ENCODE measurements at places on chromosomes 2 and 18.

DNA sequence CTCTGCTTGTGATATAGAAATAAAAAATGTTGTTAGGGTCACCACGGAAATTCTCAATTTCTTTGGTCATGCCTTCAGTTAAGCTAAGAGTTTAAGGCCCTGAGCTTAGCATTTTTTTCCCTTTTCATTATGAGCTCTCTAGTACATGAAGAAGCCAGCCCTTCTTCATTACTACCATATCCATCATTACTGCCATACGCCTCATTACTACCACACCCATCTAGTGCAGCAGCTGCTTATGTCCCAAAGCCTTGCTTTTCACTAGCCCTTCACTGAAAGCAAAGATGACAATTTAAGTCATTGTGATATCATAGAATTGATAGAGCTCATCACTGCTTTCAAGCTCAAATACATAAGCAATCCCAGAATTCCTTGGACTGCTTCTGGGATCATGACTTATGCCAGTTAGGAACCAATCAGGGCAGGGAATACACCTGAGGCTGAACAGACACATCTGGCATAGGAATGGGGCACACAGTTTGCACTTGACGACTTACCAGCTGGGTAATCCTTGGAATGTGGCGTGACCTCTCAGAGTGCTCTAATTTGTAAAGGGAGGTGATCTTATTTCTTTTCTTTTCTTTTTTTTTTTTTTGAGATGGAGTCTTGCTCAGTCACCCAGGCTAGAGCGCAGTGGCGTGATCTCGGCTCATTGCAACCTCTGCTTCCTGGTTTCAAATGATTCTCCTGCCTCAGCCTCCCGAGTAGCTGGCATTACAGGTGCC is 40.3 kb downstream of the SOWAHC start:
- no peak for DNase-seq

DNA sequence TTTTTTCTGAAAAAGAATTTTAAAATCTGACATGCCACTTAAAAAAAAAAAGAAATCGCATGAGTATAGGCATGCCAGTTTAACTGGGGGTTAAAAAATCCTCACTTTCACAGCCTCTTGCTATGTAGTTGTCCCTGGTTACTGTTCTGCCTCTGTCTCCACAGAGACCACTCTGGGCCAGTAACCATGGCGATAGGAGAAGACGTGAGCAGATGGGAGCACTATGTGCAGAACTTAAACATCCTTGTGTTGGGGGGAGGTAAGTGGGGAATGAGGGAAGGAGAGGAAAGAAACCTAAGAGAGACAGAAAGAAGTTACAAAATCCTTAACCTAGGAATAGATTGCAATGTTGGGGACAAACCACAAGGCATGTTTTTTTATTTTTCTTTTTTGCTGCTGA is 75.9 kb upstream of the CYRIA start:
- no peak for DNase-seq

DNA sequence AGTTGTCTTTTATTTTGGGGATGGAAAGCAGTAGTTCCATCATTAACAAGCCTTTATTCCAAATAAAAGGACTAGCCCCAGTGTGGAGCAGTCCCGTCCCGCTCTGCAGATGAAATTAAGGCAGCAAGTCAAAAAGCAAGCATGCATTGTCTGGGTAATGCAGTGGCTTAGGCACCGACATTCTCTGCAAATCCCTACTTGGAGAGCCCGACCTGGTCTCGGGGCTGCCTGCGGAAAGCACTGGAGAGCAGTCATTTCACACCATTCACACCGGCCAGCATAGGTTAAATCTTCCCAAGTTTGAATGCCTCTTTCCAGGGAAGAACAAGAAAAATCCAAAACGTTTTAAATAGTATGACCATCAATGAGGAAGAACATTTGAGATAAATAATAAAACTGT is 24.4 kb upstream of the RAB12 start:
- DNase-seq, result no peak

DNA sequence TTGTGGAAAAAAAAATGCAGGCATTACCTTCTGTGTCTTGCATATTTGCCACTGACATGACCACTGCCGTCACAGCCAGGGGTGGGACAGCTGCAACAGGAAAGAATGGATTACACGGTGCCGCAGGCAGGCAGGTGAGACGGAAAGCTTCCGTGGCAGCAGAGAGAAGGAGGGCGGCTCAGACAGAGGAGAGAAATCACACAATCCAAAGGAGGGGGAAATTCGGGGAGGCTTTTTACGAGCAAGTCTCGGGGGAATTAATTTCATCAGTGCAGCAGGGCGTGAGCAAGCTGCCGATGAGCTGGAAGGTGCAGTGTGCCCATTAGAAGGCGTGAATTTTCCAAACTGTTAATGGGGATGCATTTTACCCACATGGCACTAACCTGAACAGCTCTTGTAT is 234.8 kb upstream of the PXDN start:
- no peak for DNase-seq

- no peak for DNase-seq
Measured at GRCh38 chr2:48900321-48901014, 144.9 kb upstream of the LHCGR start.

DNA sequence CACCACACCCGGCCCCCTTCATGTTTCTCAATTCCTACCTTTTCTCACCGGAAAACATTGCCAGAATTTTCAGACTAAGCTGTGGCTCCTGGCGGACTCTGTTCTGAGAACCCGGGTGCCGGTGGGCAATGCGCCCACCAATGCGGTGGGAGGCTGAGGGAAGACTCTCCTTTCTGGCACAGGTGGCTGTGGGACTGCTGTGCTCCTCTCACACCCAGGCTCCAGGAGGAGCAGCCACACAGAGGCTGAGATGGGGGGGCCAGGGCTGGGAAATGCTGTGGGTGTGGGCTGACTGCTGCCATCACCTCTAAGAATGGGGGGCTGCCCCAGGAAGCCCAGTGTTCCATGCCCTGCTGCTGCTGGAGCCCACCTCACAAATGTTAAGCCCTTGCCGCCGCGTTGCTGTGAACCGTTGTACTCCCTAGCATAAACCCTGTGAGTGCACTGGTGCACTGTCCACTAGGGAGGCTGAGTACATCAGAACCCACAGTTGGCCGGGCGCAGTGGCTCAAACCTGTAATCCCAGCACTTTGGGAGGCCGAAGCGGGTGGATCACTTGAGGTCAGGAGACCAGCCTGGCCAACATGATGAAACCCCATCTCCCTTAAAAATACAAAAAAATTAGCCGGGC is 152.6 kb downstream of the LDLRAD4 start:
- no peak for DNase-seq

DNA sequence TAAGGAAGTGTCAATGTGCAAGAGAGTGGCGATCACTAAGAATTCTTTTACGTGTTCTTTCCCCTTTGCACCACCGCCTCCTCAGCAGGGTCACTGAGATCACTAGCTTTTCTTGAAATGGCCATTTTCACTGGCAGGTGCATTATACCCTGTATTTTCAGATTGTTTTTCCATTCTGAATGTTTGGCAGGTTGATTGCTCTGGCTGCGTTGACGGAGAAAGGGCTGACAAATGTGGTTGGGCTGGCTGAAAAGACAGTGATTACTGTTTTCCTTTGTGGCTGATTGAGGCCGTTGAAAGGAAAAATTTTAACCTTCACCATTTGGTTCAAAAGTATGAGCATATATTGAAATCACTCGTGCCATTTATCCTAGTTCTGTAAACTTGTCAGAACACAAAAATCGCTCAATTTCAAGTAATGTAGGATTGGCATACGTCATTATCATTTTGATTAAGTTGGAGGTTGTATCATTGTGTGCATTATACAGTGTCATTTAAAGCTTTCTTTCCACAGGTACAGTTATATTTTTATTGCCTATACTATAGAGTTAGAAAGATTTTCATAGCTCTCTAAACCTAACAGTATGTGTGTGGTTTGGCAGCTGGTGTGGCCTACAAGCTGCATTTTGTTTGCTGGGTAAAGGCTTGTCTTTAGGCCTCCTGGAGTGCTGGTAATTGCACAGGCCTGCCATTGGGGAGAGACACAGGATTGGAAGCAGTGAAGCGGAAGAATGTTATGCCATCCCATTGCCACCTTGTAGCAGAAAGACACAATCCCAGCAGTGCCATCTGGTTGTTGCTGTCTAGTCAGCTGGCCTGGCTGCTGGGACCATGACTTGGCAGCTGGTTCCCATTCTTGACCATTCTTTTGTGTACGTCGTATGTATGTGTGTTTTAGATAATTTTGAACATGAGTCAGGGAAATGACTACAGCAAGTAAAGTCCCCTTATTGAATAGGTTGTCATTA is 36.7 kb downstream of the DYNC1I2 start:
- no peak for DNase-seq

- no peak for DNase-seq
Measured at GRCh38 chr2:158577141-158577540, 120.4 kb downstream of the PKP4 start.

DNA sequence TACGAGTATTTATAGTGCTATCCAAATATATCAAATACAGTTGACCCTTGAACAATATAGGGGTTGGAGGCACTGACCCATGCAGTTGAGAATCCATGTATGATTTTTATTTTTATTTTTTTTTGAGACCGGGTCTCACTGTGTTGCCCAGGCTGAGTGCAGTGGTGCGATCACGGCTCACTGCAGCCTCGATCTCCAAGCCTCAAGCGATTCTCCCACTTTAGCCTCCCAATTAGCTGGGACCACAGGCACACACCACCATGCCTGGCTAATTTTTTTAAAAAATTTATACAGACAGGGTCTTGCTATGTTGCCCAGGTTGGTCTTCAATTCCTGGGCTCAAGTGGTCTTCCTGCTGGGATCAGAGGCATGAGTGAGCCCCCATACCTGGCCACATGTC is 70.6 kb downstream of the GORASP2 start:
- no peak for DNase-seq

- no peak for DNase-seq
Measured at GRCh38 chr2:26541401-26542193, 63.7 kb upstream of the OTOF start.

- DNase-seq, result no peak
Measured at GRCh38 chr2:41846962-41847361, 200.9 kb upstream of the PKDCC start.

GRCh38 chr2:146003337-146003736 is 1483.4 kb upstream of the ZEB2 start:
- no peak for DNase-seq

- no peak for DNase-seq
Measured at GRCh38 chr2:197184959-197185586, 125.5 kb downstream of the ANKRD44 start.

- peak; percentile 85 for DNase-seq
Measured at GRCh38 chr2:37523814-37524362, 147.6 kb downstream of the CDC42EP3 start.

GRCh38 chr18:58727776-58728500 is 56.7 kb downstream of the MALT1 start:
- peak; percentile 38 for DNase-seq

DNA sequence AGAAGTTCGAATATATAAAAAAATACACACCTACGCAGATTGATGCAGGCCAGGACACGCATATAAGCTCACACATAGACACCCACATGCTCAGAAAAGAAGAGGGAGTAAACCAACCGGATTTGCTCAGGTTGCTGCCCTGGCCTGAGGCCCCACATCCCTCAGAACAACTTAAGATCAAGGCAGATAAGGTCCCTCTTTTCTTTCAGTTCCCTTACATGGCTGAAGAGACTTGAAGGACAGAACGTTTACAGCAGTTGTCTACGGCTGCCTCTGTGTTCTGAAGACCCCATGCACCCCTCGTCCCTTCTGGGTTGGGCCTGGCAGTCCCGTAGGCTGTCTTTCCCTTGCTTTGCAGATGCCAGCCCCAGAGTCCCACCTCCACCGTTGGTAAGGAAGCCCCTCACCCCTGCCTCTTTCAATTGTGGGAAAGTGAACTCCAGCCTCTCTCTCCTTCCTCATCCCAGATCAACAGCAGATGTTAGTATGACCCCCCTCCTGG is 4.3 kb upstream of the NAGK start:
- no peak for DNase-seq

DNA sequence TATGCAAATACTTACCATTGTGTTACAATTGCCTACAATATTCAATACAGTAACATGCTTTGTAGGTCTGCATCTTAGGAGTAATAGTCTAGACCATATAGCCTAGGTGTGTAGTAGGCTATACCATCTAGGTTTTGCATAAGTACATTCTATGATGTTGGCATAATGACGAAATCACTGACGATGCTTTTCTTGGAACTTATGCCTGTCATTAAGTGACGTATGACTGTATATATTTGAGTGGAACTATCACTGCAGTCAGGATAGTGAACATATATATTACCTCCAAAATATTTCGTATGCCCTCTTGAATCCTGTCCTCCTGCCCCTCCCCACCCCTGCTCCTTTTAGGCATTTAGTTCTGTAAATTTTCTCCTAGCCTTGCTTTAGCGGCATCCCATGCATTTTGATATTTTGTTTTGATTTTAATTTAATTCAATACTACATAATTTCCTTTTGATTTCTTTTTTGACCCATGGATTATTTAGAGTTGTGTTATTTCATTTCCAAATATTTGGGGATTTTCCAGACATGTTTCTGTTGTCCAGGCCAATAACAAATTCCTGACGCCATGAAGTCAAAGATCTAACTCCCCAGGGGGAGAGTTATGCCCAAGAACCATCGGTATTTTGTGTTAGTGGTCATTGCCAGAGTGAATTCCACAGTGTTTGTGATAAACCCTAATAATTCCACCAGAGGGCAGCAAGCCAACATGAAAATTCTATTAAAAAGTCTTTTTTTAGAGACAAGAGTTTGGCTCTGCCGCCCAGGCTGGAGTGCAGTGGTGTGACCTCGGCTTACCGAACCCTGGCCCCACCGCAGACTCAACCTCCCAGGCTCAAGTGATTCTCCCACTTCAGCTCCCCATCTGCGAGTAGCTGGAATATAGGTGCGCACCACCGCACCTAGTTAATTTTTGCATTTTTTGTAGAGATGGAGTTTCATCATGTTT is 24.2 kb upstream of the CASP8 start:
- peak; percentile 60 for DNase-seq

DNA sequence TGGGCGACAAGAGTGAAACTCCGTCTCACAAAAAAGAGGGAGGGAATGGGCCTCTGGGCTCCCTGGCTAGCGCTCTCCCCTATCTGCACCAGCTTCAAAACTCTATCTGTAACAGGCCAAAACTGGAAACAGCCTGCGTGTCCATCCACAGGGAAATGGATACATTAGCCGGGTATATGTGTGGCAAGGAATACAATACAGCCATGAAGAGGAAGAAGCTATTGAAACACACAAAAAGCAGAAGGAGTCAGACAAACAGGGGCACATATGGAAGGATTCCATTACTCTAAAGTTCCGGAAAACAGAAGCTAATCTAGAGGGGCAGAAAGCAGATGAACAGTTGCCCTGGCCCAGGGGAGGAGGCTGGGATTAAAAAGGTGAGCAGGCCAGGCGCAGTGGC is 24.6 kb upstream of the SLC35F6 start:
- DNase-seq, result no peak

DNA sequence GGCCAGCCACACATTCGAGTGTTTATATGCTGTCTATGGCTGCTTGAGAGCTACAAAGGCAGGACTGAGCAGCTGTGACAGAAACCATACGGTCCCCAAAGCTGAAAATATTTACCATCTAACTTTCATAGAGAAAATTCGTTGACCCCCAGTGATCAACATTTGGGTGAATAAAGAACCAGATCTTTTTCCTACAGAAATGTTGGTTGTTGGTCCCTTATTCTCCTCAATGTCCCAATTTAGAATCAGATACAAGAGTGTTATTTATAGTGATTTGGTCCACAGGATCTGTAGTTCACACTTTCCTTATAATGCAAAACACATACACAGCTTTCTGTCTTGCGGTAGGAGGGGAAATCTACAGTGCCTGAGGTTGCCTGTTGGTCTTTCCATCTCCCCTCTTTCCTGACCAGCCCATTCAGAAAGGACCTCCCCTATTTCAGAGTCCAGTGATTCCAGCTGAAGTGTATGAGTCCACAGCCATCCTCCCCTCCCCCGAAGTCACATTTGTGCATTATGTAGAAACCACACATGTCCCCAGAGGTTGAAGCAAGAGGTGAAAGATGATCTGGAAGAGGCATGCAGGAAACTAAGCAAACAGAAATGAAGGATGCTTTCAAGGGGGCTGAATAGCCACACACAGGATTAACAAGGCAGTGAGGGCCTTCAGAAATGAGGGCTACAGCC is 61.9 kb downstream of the SPRED2 start:
- DNase-seq, result no peak

All from amniotic epithelial cell (primary cell).